ENCODE measurements at places on chromosomes 11 and 22.

DNA sequence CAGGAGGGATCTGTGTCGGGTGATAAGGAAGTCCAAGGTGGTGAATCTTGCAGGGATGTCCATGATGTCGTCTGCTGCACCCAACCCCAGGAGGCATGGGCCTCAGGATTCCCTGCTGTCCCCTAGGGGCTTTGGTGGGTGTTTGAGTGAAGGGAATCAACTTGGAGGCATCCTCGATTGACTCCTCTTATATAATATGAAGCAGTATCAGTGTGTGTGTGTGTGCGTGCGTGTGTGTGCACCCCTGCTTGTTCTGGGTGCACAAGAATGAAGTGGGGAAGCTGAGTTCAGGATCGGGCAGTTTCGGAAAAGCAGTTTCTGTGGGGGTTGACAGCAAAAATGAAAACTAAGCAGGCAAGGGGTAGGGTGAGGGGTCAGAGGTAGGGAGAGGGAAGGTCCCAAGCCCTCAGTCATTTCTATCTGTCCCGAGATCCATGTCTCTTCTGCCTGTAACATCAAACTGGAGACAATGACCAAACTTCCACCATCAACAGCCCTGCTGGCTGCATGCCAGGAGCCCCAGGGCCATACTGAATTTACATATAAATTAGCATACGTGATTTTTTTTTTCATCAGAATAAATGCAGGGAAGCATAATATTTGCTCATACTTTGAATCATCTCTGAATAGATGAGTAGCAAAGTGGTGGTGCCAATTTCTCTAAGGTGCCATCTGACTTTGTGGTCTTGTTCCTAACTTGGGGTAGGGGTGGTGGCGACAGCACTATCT lies 2.0 kb downstream of the NTM start:
- no peak for DNase-seq

GRCh38 chr11:11731311-11732083 lies 109.7 kb upstream of the GALNT18 start:
- DNase-seq = no peak

DNA sequence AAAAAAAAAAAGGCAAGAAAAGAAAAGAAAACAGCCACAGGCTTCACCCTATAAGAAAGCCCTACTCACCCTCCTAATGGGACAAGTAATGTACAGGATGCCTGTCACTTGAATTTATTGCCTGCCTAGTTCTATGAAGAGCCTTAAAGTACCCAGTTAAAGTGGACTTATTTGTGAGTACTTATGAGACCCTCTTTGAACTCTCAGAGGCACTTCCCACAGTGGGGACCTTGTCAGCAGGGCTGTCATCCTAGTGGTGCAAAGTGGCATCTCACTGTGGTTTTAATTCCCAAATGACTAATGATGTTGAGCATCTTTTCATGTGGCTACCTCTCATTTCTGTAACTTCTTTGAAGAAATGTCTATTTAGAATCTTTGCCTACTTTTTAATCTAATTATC lies 41.8 kb upstream of the BARX2 start:
- no peak for DNase-seq

DNA sequence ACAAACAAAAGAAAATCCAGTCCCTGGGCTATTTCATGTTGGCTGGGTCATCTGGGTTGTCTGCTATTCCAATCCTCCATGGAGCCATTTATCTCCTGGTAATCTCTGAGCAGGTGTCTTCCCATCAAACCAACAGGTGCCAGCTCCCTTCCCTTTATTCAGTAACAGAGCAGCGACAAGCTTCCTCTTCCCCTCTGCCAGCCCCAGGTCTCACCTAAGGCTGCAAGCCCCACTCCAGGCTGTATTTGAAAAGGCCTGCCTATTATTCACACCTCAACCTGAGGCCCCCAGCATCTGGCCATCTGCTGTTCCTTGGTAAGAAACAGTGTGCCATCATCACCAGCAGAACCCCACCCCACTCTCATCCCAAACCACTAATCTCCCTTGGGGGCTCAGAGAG lies 436.2 kb downstream of the BUD13 start:
- DNase-seq = no peak

DNA sequence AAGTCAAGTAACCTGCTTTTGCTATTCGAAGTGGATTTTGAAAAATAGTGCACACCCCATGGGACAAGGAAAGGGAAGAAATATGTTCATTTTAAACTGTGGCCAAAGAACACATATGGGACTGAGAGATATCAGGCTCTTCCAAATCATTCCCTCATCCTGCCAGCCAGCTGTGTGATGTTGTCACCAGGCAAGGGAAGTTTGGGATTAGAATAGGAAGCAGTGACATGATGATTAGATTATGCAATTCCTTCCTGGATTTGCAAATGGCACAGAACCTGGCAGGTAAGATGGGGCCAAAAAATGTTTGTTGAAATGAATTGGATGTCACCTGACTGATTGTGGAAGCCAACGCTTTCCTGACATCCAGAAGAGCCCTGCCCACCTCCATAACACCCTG lies 4.9 kb upstream of the SCN3B start:
- DNase-seq = no peak

GRCh38 chr22:25383278-25383820 lies 163.9 kb downstream of the CRYBB2 start:
- DNase-seq = no peak

DNA sequence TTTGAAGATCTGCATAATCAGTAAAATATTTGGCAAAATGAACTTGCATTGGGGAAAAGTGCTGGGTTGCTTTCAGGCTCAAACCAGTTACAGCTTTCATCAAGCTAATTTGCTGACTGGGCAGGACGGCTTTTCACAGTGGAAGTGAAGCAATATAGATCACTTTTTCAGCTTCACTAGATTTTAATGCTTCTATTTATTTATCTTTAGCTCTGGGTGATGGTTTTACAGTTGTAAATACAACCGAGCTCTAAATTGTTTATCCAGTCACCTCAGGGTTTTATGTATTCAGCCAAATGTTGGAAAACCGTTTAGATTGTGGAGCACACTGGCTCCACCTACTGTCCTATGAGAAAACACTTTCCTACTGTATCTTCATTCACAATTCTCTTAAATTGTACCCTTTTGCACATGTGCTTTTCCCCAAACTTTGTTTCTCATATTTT lies 58.2 kb downstream of the ACER3 start:
- peak; percentile 71 for DNase-seq

GRCh38 chr11:85826116-85826855 lies 15.3 kb upstream of the SYTL2 start:
- peak; percentile 21 for DNase-seq

DNA sequence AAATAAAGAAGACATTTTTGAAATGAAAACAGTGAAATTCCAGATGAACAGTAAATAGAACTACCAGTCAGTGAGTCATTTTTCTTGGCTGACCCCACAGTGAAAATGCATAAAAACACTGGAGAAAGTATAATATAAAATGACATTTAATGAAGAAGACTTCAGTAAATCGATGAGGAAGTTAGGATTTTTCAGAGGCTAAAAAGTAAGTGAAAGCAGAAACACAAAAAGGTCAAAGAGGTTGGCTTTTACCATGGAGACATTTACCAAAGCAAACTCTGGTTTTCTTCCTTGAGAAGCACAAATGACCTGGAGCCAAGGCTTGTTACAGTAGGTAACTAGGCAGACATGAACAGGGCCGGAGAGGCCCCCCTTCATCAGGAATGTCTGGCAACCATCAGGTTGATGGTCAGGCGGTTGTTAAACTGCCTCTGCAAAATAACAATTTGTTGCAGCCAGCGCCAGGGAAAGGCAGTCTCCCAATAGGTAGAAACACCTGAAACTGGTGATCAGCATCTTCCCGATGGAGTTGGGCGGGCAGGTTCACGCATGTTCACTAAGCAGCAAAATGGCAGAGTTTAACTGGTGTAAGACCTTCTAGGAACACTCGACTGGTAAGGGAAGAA lies 16.7 kb upstream of the TMEM123 start:
- no peak for DNase-seq

DNA sequence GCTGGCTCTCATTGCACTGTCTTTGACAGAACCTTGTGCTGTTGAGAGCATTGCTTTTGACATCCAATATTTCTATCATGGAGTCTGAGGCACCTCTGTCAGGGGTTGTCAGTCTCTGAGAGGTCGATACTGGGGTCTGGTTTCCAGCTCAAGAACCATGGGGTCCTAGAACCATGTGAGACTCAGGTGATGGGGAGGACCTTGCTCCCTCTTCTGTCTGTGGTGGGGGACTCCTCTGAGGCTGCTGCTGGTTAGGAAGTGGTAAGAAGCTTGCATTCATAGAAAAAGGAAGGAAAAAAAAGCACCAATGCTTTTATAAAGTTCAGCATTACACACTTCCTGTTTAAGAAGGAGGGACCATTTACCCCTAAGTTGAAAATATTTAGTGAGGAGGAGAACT lies 91.8 kb upstream of the CD44 start:
- DNase-seq = no peak

- peak; percentile 87 for DNase-seq
Observed at GRCh38 chr22:37804881-37805809, 2.6 kb upstream of the GCAT start.

DNA sequence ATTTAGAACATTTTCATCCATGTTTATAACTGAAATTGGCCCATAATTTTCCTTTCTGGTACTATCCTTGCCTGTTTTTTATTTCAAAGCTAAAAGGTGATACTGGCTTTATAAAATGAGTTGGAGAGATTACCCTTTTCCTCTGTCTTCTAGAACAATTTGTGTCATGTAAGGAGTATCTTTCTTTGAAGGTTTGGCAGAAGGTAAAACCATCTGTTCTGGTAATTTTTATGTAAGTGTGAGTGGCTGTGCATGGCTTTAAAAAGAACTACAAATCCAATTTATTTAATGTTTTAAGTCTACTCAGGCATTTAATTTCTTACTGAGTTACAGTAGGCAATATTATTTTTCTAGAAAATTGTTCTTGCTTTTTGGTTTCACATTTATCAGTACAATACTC lies 7.7 kb upstream of the MRGPRD start:
- DNase-seq = no peak

DNA sequence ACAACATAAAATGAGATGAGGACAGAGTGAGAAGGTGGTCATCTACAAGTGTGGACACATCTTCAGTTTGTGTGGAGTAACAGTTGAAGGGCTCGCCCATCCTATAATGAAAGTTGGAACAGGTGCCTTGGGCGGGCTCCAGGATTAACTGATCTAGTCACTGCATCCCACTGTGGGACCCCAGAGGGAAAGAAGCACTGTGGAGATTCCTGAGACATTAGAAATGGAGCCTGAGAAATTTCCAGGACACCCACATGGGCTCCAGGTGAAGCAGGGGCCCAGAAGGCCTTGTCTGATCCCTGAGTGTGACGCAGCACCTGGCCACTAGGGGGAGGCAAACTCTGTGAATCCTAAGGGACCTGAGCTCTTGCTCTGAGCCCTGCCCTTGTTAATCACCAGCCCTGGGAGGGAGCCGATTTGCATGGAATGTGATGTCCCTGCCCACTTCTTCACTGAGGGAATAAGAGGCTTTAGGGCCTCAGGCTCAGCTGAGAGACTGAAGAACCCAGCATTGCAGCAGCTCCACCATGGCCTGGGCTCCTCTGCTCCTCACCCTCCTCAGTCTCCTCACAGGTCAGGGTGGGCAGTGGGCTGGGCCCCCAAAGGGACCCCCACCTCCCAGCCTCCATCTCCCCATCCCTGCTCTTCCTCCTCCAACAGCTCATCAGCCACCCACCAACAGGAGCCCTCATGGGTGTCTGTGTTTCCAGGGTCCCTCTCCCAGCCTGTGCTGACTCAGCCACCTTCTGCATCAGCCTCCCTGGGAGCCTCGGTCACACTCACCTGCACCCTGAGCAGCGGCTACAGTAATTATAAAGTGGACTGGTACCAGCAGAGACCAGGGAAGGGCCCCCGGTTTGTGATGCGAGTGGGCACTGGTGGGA lies 98.4 kb downstream of the VPREB1 start:
- peak; percentile 60 for DNase-seq

DNA sequence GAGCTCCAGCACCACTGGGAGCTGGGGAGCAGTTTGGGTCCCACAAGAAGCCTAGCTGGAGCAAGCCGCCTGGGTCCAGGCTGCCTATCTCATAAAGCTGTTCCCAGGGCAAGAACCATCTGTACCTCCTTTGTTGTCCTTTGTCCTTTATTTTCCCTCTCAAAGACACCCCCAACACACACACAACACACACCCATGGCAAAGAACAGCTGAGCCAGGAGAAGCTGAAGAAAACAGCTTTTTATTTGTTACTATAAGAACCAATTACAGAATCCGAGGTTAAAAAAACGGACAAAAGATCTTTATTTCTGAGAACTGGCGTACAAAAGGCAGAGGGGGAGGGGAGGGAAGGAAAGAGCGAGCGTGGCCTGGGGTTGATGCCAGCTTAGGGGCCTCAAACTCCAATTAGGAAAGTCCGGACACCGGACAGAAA lies 1.7 kb upstream of the TUT1 start:
- no peak for DNase-seq

DNA sequence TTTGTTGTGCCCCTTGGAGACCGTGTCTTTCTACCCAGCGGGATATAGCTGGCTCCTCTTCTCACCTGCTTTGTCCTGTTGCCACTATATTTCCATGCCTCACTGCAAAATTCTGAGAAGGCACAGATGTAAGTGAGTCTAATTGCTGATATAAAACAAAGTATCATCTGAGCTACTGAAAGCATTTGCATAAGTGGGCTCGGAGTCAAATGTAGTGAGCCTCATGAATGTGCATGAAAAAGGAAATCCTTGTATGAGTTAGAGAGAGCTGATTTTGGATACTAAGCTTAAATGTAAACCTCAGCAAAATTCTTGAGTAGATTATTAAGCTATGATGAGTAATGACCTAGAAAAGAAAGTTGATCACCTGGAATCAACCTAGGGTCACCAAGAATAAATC lies 13.9 kb downstream of the OVCH2 start:
- DNase-seq = no peak

DNA sequence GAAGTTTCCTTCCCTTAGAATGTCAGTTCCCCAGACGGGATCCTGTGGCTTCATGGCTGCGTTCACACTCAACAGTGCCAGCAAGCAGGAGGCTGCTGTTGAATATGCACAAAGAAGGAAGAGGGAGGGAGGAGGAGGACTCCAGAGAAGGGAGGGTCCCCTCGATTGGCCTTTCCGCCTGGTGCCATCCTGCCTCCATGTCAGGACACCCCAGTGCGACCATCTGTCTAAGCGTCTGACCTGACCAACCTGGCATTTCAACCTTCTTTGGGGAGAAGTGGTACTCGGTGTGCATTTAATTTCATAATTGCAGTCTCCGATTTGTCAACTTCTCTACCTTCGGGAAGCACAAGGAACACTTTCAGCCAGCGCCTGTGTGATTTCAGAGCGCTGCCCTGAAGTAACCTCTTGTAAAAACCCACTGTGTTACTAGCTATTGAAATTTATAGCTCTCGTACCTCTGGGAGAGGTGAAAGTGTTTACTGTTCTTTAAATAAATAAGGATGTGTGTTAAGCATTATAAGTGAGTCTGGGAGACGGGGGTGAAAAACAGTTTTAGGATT lies 1491.9 kb downstream of the TBC1D22A start:
- DNase-seq = no peak

Data from RPMI8226 (cell line).